ENCODE measurements at places on chromosomes 5 and 9.

DNA sequence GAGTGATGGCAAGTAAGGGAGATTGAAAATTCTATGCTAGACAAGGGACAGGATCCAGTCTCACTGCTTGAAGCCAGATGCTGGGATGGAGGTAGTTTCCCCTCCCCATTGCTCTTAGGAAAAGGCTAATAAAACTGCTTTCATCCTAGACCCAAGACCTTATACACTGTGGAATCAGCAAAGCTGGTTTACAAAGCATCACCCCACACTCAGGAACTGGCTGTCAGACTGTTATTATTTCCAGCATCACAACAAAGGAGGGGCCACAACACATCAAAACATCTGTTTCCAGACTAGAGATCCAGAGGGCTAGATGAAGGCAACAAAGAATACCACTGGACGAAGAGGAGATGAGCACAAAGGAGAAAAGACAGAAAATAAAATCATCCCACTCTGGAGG is 364.6 kb upstream of the PTGER4 start:
- no peak for DNase-seq

GRCh38 chr5:129410488-129410887 is 49.6 kb upstream of the ADAMTS19 start:
- no peak for DNase-seq

DNA sequence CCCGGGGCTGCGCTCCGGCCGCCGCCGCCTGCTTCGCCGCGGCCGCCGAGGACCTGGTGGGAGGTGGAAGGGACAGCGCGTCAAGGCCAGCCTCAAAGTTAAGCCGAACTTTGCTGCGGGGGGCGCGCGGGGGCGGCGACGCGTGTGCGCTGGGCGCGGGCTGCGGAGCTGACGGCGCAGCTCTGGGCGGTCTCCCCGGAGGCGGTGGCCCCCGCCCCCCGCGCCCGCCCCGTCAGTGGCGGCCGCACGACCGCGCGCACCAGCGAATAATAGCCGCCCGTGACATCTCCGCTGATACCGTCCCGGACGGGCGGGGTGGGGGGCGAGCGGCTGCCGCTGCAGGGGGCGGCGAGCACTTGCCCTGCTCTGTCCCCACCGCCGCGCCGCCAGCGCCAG is 579 bp upstream of the FAM78A start:
- no peak for DNase-seq

DNA sequence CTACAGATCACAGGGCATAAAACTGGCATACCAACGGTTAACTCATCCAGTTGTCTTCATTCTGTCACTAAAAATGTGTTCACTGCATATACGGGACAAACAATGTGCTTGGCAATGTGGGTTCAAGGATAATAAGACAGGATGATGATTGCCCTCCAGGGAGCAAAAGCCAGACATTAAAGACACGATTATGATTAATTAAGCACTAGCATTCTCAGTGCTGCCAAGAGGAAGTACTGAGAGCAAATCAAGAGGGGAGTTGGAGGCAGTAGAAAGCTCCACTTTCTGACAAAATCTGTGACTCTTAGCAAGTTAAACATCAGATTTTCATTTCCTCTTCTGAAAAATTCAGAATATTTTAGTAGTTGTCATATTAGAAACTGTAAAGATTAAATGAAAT is 9.0 kb upstream of the IFNA8 start:
- DNase-seq, result no peak

- no peak for DNase-seq
Observed at GRCh38 chr5:65805089-65805488, 83.1 kb downstream of the NLN start.

- DNase-seq, result no peak
Observed at GRCh38 chr9:125343518-125344275, 82.1 kb downstream of the GAPVD1 start.

- no peak for DNase-seq
Observed at GRCh38 chr9:129775448-129775798, 22.6 kb upstream of the PTGES start.
